ENCODE measurements at places on chromosomes 16 and 17.

DNA sequence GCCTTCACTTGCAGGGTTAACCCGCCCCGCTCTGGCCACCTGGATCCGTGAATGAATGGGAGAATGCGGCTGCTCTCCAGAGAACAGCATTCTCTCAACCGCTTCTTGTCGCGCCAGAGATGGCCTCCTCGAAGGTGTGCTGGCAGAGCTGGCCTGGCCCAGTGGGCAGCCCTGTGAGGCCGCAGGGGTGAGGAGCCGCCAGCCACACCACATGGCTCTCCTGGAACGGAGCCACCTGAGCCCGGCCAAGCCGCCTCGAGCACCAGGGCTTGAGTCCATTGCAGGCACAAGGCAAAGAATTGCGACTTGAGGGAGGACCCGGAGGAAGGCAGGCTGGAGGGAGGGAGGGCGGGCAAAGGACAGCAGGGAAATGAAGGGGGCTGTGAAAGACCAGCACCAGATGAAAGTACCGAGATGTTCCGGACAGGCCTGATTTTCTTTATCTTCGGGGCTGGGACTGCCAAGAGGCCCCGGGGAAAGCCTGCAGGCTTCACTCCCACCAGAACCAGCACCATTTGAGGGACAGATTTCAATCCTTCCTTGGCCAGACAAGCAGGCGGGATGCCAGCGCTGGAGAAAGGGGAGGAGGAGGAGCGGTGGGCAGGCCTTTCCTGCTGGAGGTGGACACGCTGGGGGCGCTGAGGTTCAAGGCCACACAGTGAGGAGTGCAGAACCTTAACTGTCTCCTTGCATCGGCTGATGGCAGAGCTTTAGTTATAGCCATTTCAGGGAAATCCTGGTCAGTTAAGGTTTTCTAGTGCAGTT lies 69.4 kb downstream of the MRC2 start:
- DNase-seq = no peak

DNA sequence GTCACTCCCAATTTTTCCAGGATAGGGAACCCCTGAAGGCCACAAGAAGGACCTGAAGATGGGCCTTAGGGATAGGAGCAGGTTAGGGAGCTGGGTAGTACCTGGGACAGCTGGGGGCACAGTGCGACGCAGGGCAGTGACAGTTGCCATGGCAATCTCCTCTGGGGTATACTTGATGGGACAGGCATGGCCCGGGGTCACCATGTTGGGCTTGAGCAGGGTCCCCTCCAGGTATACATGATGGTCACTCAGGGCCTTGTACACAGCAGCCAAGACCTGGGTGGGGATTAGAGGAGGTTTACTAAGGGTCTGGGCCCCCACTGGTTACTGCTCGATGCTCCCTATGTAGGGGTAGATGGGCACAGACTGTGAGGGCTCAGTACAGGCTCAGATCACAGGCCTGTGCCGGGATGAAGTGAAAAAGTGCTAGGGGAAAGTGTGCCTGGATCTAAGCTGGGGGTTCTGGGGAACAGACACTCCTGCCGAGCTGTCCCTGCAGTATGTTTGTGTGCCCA lies 2.7 kb downstream of the ALDOC start:
- no peak for DNase-seq

DNA sequence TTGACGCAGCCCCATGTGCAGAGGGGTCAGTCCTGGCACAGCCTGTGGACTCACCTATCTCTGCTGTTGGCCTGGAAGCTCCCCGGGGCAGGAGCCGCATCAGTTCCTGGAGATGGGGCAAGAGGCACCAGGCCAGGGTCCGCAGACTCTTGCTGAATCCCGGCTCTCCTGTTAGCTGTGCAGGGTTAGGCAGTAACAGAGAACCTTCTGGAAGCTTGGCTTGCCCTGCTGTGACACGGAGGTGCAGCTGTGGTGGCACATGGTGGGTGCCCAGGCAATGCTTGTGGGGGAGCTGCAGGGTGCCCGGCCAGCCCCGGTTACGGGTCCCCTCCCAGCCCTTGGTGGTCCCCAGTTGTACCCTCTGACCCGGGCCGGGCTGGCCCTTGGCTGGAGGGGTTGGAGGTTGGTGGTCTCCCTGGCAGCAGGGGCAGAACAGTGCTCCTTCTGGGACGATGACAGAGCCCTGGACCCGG lies 26.0 kb upstream of the ZNF469 start:
- no peak for DNase-seq

DNA sequence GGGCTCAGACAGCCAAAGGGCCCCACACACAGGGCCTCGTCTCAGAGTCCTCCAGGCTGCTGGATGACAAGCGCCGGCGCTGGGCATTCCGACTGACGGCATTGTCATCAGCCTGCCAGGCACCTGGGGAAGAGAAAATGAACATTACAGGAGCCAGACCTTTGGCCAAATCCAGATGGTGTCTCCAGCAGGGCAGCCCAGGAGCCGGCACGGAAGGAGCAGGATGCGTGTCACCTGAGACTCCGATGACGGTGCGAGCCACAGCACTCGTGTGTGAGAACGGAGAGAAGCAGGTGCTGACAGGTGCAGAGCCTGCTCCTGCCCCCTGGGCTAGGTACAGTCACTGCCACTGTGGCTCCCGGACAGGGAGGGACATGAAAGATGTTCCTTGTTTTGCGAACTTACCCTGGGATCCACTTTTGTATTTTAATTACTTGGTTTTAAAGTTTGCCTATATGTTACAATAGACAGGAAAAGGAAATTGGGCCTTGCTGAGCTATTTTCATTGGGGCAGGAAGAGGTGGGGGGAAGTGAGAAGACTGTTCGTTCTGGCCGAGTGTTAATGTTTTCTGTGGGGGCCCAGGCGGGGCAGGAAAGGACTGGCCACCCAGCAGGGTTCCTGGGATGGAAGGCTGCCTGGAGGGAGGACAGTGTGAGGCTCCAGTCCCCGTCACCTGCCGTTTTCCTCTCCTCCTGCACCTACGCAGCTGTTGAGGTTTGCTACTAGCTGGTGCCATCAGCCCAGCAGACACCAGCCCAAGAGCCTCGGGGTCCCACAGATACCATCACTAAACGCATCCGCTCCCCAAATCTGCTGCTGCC lies 4.4 kb upstream of the FOXJ1 start:
- DNase-seq = no peak

Data from substantia nigra (tissue), 51 donors.